ENCODE measurements at places on chromosomes 7 and 10.

GRCh38 chr10:75860009-75860408, 428.6 kb downstream of the LRMDA start:
- DNase-seq: no peak

- no peak for DNase-seq
Observed at GRCh38 chr7:80499350-80499953, 12.4 kb downstream of the GNAT3 start.

GRCh38 chr10:69498711-69499471, 47.6 kb downstream of the TSPAN15 start:
- DNase-seq: no peak

GRCh38 chr7:126843336-126843735, 409.4 kb downstream of the GRM8 start:
- DNase-seq: no peak

DNA sequence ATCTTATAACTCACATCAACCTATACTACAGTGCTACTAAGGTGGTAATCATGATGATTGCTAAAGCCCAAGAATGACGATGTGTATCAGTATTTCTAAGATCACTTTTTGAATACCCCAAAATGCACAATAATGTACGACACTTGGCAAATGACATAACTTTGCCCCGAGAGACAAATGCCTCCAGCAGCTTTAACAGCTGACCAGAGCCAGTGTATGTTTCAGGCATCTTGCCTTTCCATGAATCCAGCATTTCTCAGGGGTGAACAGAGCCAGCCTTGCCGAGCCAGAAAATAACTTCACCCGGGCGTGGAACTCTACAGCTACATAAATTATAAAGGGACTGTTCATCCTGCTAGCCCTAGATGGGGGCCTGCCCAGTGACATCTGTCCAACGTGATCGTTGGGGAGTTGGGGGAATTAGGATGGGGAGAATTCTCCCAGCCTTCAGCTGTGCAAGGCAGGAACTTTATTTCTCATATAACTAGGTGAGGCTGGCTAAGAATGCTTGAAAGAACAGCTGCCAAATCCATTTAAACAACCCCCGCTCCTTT, 1.8 kb downstream of the IGFBP3 start:
- no peak for DNase-seq

- no peak for DNase-seq
Observed at GRCh38 chr7:134723892-134724291, 55.5 kb upstream of the CALD1 start.

DNA sequence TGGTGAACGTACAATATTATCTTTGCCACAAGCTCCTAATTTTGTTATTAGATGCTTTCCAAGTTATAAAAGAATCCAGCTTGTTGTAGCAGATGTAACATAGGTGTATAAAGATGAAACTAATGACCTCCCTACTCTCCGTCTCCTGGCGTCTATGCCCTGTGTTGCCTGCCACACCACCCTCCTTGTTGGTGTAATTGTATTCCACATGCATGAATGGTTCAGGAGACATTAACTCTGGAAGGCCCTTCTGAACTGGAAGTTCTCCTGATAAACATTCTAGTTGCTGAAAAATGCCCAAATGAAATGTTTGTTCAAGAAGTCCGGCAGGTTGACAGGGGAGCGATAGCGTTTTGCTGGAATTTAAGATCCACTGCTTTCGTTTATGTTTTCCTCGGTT, 53.9 kb upstream of the SEPHS1 start:
- no peak for DNase-seq

DNA sequence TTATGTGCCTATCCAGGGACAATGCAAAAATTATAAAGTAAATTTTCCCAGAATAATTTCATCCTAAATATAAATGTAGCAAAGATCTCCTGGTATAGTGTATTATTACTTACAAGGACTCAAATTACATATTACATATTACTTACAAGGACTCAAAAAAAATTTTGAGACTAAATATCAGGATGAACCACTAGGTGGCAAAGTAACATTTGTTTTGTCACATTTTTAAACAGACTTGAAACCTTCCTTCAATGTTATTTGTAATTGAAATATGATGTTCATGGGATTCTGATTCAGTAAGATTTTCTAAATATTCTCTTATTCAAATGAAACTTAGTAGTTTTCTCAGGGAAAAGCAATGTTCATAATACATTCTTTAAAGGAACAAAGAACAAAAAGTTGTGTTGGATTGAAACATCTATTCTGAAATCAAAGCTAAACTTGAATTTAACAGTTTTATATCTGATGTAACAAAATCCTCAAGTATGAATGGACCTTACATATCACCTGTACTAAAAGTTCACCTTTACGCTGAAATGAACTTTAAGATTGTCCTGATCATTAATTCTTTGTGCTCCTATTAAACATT, 74.3 kb upstream of the GNAI1 start:
- DNase-seq: no peak

GRCh38 chr7:37062560-37062859, 338.2 kb upstream of the AOAH start:
- DNase-seq: no peak

DNA sequence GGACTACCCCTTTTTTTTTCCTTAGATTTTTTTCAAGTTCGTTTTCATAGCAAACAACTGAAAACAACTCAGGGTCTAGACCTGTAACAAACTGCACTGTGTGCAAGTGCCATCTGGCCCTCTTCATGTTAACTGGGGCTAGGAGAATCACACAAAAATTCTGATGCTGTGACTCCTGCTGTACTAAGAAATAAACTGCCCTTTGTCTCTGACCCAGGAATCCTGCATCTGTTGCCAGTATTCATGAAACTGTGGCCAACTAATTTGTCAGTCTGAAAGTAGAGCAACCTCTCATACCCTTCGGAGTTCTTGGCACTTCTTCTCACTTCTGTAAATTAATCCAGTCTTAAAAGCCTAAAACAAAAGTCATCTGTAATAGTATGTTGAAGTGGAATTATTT, 218.4 kb upstream of the PCDH15 start:
- DNase-seq: no peak

DNA sequence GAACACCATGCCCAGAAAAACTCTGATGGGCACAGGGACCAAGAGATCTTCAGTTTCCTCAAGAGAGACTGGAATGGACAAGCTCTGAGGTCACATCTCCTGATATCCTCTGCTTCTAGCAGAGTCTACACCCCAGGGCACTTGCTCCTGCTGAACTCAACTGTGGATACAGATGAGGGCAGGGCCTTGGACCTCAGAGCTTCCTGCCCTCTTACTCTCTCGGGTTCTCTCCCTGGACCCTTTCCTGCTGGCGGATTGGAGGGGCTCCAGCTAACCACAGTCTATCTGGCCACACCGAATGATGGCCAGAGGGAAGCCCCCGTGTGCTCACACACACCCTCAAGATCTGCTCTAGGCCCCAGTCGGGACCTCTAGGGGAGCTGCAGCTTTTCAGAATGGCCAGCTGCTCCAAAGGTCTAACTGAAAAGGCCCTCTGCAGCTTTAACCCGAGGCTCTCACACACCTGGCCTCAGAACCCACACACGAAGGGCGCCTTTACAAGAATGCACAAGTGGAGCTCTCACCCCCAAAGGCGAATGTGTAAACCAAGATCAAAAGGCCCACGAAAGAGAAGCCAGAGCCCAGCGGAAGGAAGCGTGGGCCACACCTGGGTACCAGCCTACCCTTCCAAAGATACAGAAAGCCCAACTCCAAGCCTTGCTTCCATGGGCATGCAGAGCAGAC, 65.5 kb downstream of the FAM53B start:
- DNase-seq: no peak

- no peak for DNase-seq
Observed at GRCh38 chr10:13708256-13708990, 121.7 kb downstream of the PRPF18 start.

DNA sequence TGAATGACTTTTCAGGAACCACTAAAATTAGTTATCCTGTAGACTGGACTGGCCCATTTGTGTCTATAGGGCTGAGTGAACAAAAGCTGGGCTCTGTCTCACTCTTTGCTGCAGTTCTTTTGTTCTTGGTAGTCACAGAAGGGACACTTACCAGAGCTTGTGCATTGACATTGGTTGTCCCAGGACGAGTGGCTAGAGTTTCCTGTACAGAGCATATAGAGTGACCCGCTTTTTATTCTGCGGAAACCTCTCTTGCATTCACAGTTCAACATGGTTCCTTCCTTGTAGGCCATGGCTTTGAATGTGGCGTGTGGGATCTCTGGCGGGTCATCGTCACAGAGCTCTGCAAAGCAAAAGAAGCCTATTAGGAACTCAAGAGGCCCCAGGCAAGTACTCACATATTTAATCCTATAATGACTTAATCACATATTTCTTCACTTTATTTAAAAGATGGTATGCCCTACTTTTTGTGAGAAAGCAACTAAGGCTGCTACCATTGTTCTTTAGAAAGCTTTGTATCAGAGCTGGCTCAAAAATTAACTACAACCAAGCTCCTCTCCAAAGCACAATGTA, 36.4 kb downstream of the IL2RA start:
- no peak for DNase-seq

- DNase-seq: no peak
Observed at GRCh38 chr10:110361800-110362456, 57.2 kb upstream of the SMNDC1 start.

GRCh38 chr7:79934727-79935126, 199.9 kb upstream of the GNAI1 start:
- no peak for DNase-seq

DNA sequence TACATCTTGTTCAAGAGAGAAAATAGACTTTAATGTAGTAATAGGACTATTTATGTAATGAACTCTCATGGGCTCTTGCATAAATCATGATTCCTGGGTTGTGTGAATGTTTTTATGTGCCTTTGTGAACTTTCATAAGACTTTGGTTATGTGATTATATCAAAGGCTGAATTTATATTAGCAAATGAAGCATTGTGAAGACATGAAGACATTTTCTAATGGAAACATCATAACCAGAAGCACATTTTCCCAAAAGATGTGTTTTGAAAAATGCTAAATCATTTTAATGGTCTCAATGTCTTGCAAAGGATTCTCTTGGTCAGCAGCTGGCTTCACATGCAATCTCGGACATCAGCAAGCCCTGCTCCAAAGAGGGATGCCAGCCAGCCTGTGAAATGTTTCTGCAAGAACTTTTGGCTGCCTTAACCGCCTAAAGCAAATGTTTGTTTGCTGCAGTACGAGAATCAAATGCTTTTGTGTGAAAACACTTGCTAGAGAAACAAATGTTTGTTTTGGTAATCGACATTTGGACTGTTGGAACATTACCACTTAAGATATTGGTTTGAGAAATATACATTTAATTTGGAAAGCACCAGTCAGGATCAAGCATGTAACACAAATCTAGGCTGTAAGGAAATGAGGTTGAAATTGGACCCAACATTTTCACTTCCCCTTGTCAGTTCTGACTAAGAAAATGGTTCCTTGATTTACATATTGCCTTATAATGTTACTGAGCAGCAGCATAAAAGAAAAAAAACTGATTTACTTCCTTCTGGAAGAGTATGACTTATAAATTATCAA, 102.1 kb downstream of the RTKN2 start:
- no peak for DNase-seq

DNA sequence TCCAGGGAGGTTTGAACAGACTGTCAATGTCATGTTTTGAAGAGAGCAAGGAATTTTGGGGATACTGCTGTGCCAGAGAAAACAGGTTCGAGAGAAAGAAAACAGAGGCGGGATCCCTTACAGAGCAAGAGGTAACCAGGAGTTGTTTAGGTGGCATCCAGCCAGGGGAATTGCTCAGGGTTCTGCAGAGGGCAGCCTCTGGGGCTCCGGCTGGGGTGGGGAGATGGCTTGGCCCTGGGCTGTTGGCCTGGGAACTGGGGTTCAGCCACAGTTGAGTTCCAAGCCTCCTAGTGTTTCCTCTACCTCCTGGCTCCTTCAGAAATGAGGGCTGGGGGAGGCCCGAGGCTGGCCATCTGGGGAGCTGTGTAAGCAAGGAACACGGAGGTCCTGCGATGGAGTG, 68.0 kb downstream of the CAMK1D start:
- DNase-seq: no peak

DNA sequence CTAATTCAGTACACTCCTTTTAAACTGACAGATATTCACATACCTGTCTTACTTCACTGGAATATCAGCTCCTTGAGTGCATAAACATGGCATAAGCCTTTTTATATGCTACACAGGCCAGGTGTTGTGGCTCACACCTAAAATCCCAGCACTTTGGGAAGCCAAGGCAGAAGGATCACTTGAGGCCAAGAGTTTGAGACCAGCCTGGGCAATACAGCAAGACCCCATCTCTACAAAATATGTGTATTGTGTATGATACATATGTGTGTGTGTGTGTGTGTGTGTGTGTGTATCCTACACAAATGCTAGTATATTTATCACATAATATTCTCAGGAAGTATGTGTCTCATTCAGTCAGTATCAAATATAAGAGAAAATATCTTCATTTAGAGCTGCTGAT, 45.3 kb downstream of the DNAJC12 start:
- DNase-seq: no peak

DNA sequence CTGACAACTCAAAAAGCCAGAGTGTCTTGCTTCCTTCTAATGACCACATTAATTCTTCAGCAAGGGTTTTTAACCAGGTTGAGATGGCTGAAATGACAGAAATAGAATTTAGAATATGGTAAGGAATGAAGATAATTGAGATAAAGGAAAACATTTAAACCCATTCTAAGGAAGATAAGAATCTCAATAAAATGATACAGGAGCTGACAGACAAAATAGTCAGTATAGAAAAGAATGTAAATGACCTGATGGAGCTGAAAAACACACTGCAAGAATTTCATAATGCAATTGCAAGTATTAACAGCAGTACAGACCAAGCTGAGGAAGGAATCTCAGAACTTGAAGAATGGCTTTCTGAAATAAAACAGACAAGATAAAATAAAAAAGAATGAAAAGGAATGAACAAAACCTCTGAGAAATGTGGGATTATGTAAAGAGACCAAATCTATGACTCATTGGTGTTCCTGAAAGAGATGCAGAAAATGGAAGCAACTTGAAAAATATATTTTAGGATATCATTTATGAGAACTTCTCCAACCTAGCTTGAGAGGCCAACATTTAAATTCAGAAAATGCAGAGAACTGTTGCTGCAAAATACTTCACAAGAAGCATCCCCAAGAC, 87.1 kb downstream of the SAMD9 start:
- no peak for DNase-seq

DNA sequence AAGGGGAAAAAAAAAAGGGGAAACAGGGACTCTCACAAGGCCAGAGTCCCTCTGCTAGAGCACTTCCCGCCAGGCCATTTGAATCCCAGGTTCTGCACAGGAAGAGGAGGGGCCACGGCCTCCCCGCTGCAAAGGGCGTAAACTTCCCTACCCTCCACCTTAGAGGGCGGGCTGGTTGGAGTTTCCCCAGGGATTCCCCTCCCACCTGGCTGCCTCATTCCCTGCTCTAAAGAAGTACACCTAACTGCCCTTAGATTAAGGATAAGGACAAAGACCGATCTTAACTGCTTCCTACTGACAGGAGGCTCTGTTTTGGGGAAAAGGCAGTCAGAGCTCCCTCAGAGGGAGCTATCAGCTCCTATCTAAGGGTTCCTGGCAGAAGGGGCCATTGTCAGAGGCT, 102.0 kb upstream of the ARMC3 start:
- DNase-seq: no peak

DNA sequence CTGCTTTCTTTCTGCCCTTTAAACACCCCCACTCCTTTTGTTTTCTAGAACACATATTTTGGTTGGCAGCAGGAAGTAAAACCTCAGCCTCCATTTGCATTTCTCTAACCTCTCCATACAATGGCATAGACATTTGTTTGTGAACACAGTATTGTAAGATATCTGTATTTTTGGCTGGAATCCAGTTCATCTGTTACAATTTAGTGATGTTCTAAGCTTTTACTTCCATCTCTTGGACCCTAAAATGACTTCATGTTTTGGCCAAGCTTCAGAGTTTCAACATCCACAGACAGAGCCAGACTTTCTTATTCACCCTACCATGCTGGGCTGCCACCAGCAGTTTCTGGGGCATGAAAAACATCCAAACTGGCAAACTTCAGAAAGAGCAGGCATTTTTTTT, 21.1 kb upstream of the AUTS2 start:
- no peak for DNase-seq
